Stimulated activated CD4-positive, alpha-beta T cell treated with anti-CD3 and anti-CD28 coated beads, TNF-alpha, amount 100 ng/mL, for 1 hour (primary cell): ENCODE measurements at places on chromosomes 11 and 22.

DNA sequence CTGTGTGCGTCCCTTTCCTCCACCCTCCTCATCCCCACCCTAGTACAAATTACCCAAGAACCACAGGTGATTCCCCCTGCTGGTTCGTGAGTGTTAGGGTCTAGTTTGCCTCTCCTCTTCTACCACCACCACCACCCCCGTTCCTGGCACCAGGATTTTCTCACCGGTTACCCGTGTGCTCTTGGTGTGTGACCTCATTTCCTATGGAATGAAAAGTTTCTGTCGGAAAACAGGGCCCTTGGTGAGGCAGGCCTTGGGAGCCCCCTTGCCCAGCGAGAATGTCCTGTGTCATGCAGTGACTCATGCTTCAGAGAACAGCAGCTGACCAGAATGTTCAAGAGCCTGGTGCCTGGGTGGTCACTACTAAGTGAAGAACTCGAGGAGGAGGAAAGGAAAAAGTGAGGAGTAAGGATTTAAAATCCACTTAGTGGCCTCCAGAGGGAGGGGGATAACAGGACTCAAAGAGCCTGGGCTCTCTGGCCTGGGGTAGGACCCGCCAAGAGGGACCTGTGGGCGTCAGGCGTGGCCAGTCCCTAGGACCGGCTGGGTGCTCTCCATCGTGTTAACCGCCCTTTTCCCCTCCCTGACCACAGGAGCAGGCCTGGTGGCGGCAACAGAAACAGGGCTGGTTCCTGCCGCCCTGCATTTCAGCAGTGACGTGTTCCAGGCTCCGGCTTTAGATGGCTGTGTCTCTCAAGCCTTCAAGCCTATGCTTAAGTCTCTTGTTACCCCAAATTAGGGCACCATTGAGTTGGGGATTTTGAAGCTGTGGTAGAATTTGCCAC, 30.2 kb downstream of the C22orf31 start:
- DNase-seq: no peak

DNA sequence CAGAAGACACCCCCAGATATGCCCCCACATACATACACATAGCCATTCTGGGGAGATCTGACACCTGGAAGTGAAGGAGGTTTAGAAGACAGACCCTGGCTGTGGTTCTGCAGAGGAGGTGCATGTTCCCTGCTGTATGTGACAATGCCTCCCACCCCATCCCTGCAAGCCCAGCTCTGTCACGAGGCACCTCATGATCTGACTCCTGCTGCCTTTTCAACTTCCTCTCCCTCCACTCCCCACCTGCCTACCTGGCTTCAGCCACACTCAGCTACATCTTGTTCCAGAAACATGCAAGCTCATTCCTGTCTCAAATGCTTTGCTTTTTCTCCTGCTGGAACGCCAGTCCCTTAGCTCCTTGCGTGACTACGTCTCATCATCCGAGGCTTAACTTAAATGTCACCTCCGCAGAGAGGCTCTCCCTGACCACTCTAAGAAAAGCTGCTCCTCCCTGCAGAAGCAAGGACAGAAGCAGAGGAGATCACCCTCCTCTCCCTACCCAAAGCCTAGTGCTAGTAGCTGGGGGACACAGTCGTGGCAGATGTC, 114.5 kb downstream of the FEZ1 start:
- DNase-seq: no peak

GRCh38 chr11:93605642-93606041, 55.8 kb upstream of the CEP295 start:
- DNase-seq: no peak

- peak; percentile 17 for DNase-seq
Observed at GRCh38 chr11:117096201-117096991, 1.8 kb downstream of the SIK3 start.

- DNase-seq: no peak
Observed at GRCh38 chr22:49367041-49367697, 460.5 kb downstream of the BRD1 start.

- no peak for DNase-seq
Observed at GRCh38 chr11:103077554-103077953, 14.4 kb downstream of the DCUN1D5 start.

GRCh38 chr11:20535271-20535881, 64.0 kb upstream of the SLC6A5 start:
- no peak for DNase-seq

DNA sequence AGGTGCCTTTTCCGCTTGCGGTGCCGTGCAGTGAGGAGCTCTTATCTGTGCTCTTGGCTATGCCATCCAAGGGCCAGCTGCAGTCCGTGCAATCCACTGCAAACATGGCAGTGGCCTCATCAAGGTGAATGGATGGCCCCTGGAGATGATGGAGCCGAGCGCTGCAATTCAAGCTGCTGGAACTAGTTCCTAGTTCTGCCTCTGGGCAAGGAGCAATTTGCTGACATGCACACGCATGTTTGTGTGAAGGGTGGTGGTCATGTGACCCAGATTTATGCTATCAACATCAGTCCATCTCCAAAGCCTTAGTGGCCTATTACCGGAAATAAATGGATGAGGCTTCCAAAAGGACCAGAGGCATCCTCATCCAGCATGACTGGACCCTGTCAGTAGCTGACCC, 3.1 kb upstream of the EHD1 start:
- no peak for DNase-seq

- DNase-seq: no peak
Observed at GRCh38 chr11:27868226-27868625, 168.0 kb upstream of the BDNF start.

DNA sequence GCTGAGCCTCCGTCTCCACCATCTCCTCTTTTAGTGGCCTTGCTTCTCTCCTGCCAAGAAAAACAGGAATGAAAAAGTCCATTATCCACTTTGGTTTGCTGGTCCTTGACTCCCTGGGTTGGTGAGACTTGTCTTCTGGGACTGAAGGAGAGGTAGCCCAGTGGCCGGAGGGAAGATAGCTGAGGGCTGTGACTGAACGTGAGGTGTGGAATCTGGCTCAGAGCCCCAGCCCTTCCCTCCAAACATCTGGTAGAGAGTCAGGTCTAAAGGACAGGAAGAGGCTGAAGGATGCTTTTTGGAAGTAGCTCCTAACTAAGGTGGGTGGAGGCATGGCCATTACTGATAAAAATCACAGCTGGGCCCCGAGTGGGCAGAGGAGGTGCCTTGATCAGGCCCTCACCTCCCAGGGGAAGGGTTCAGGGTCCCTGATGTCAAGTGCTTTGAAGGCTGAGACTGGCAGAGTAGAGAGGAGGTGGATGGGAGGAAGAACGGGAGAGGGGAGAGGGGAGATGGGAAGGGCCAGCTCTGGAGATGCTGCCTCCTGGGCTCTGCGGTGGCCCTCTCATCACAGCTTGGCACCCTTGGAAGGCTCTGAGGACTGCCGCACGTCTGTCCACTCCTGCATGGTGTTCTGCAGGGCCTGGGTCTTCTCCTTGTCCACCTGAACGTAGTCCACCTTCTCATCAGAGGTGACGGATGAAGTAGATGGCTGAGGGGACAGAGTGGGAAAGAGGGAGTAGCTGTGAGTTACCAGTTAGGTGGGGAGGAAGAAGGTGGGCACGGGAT, 30.2 kb downstream of the USP35 start:
- no peak for DNase-seq

- no peak for DNase-seq
Observed at GRCh38 chr11:876545-876944, 33.9 kb downstream of the TSPAN4 start.

DNA sequence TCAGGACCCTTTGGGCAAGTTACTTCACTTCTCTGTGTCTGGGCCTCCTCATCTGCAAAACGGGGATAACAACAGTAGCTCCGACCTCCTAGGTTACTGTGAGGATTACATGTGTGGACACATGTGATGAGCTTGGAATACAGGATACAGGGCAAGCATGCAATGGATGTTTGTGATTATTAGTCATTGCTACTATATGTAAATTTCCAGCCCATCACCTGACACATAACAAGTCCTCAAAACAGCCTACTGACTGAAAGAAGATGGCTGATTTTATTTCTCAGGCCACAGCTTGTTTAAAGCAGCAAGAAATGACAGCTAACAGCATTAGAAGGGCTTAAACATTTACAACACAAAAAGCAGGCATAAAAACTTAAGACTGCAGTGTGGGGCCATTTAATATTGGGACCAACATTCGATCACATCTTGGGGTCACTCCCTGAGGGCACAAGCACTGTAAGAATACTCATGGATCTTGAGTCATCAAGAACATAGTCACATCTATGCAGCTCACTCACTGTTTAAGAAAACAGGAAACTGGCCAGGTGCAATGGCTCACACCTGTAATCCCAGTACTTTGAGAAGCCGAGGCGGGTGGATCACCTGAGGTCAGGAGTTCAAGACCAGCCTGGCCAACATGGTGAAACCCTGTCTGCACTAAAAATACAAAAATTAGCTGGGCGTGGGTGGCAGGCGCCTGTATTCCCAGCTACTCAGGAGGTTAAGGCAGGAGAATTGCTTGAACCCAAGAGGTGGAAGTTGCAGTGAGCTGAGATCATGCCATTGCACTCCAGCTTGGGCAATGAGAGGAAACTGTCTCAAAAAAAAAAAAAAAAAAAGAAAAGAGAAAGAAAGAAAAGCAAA, 49.5 kb downstream of the ABTB2 start:
- no peak for DNase-seq

DNA sequence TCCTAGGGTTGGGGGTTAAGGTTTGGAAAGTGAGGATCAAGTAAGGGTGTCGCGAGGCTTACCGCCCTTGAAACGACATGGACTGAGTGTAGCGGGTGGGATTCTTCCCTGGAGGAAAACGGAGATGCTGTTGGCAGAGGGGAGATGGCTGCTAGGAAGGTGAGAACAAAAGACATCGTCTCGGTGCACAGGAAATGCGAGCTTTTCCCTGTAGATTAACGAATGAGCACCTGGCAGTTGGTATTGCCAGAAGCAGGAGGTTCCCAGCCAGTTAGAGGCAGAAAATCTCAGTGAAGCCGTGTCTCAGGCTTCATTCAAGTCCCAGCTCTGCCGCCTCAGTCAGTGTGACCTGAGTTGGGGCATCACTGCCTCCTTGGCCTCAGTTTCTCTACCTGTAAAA, 1.4 kb upstream of the LHFPL7 start:
- no peak for DNase-seq

- DNase-seq: no peak
Observed at GRCh38 chr11:28981381-28981780, 873.2 kb downstream of the METTL15 start.

- no peak for DNase-seq
Observed at GRCh38 chr11:20248871-20249270, 88.6 kb upstream of the DBX1 start.

DNA sequence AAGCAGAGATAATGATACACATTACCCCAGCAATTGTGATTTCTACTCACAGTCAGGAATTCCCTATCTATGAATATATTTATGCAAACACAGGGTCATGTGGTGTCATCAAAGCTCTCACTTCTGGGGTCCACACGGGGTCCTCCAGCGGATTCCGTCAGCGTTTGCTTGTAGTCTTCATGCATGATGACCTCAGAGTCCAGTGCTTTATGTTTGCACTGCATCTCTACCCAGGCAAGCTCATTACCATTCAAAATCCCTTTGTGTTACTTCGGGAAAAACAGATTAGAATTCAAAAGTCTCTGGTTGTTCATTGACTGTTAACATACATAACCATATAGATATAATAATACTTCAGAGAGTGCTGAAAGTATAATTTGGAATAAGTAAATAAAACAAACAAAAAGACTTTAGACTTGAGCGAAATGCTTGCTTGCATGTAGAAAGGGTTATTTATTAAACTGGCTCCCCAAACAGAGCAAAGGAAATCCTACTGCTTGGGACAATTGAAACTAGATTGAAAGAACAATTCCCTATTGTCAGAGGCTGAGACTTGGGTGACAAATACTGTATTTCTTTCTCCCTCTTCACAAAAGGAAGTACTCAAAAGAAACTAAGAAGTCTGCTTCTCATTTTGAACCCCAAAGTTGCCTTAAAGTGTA, 423.1 kb downstream of the ETS1 start:
- no peak for DNase-seq

DNA sequence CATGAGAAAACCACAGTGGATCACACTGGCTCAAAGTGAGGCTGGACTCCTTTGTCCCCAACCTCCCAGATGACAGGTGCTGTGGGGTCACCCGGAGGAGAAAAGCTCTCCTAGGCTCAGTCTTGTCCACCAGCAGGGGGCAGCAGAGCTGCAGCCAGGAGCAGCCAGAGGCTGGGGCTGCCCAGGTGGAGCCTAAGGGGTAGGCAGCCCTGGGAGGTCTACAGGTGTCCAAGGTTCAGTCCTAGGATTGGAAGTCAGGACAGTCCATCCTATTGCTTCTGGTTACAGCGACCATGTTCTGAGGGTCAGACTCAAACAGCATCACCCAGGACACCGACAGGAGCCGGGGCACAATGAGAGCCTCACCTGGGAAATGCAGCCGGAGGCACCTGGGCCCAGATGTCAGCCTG, 77.6 kb upstream of the IGLL5 start:
- DNase-seq: peak; percentile 43
